Myocyte (in vitro differentiated cells): ENCODE measurements at places on chromosomes 16 and 17. TPM values are rescaled to one million over a fixed set of nuclear protein-coding genes. Genes with fewer than 3 reads are reported as not detected.

- DNase-seq: no peak
Measured at GRCh38 chr16:152141-153128, at the start of gene HBZ. Gene HBZ (plus strand): TSS chr16:152644. CDS start chr16:152910, 266 bp downstream.

Gene ETV4
- 3.0 and 7.9 TPM in 2 replicates for total RNA-seq

Gene KRT28
- total RNA-seq: not detected in 2 replicates

DNA sequence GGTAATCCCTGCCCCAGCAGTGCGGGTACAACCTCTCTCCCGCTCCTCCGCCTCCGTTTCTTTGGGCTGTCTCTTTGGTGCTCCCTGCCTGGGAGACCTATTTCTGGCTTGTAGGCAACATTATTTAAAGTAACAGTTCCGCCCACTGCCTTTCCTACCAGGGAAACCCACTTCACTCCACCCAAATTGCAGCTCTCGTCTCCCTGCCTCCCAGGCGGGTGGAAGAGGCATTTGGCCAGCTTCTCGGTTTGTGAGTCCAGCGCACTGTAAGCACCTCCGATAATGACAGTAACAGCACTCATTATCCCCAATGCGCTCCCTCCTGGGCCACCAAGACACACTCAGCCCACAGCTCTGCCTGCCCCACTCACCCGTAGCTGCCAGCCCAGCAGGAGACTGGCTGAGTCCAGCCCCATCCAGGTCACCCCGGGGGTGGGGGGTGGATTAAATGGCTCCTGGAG, 165.1 kb upstream of the CDC42EP4 start:
- DNase-seq: no peak

GRCh38 chr16:88854306-88855111, 2.2 kb downstream of the GALNS start:
- DNase-seq: peak; percentile 60

Gene SLC5A10
- not detected in 2 replicates for total RNA-seq

DNA sequence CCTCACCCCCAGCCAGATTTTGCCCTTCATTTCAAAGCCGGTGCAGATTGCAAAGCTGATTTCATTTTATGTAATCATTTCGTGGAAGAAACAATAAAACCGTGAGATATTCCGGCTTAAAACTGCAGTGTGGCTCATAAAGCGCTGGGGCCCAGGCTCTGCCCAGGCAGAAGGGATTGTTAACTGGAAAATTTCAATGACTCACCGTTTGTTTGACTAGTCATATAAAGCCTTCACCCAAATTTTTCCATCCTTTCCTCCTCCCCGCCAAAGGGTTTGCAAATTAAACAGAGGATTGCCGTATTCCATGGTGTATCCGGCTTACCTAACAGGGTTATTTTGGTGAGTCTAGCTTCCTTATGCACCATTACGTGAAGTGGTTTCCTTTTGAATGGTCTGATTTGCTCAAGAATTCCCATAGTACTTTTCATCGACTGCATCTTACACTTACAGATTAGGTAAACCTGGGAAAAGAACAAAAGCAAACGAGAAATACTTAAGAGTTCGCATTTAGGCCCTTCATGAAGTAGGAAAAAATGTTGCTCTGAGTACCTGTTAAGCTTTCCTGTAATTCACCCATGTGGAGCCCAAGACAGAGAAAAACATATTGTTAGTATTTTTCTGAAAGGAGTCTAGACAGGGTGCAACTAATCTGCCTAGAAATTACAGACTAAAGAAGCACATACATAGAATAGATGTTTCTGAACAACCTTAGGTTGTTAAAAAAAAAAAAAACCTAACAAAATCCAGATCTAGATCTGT, 949 bp upstream of the GSPT1 start:
- no peak for DNase-seq

DNA sequence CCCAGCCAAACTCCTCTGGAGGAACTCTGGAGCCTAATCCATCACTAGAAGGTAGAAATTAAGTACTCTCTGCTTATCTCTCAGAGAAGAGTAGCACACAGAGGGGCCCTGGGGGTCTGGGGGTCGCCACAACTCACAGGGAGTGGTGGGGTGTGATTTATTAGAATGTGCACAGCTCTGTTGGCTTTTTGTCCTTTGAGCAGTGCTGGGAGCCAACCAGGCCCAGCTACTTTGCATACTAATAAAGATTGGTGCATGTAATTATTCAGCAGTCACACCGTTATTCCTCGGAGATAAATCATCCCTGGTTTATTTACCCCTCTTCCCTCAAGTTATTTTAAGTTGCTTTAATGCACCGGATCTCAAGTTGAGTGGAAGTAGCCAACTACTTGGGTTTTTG, 606.7 kb upstream of the EEF2KMT start:
- no peak for DNase-seq

Gene KRTAP4-4
- not detected in 2 replicates for total RNA-seq

- DNase-seq: peak; percentile 83
Measured at GRCh38 chr16:3819746-3820724, 60.5 kb downstream of the CREBBP start.

GRCh38 chr17:69375229-69375628, 39.3 kb upstream of the MAP2K6 start:
- DNase-seq: no peak

DNA sequence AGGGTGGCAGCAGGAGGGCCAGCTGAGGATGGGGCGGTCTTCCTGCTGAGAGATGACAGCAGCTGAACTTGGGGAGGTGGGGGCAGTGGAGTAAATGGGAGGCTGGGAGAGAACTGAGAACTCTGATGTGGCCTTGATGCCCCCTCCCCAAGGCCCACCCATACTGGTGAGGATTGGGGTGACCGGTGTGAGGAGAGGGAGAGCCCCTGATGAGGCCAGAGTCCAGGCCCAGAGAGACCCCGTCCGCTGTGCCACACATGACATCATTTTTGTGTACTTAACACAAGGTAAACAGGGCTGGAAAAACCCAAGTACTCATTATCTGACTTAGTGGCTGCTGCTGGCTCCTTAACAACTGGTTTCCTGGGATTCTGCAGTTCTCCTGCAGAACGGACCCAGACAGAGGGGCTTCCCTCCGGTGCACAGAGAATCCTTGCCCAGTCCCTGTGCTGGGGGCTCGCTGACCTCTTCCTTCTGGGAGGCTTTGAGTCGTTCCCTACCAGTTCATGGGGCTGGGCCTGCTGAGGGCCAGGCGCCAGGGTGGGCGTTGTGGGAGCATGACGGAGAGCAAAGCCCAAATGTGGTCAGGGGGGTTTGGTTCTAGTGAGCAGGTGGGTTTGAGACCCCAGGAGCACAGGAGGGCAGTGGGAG, 207.6 kb downstream of the RAB11FIP4 start:
- DNase-seq: no peak

GRCh38 chr16:259814-260253, 15.9 kb downstream of the RGS11 start:
- DNase-seq: no peak

DNA sequence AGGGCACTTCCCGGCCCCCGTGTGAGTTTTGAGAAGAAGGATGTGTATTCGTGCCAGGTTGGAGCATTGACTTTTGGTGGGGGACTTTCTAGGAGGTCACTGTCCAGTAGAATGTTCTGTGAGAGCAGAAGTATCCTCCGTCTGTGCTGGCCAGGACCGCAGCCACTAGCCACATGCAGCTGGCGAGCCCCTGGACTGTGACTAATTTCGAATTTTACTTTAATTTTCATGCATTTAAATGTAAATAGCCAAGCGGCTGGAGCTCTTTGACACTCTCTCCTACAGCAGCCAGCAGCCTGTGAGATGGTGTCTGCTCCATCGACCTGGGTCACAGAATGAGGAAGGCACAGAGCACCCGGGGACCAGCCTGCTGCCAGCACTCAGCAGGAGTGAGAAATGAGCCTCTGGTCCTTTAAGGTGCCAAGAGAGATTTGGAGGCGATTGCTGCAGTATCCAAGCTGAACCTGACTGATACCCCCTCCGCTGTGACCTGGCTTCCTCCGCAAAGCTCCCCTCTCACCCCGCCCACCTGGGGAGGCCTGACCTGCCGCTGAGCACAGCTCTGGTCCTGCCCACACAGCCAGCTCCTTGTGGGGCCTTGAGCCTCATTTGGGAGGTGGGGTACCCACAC, 7.8 kb downstream of the ATP2A3 start:
- DNase-seq: no peak

Gene MEIOC
- 0.11 and 0.83 TPM in 2 replicates for total RNA-seq

- DNase-seq: peak; percentile 72
Measured at GRCh38 chr17:1002771-1003555, 6.0 kb downstream of the TIMM22 start.

- DNase-seq: no peak
Measured at GRCh38 chr16:60214311-60214710, 1480.2 kb upstream of the GOT2 start.

DNA sequence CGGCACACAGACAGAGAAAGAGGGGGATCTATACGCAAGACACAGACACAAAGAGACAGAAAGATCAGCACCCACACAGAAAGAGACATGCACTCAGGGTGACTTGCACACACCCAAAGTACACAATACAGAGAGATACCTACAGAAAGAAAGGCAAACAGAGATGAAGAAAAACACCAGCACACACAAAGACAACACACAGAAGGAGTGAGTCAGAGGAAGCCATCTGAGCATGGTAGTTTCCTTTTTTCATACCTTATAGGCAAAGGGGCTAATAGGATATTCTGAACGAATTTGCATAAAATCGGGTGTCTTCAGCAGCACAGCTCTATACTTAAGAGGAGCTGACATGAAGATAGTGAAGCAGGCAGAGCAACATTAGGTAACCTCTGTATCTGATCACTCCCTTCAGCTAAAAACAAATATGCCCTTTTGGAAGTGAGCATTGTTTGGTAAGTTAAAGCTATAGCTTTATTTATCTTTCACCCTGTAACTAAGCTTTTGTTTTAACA, 198.6 kb downstream of the AATF start:
- no peak for DNase-seq

DNA sequence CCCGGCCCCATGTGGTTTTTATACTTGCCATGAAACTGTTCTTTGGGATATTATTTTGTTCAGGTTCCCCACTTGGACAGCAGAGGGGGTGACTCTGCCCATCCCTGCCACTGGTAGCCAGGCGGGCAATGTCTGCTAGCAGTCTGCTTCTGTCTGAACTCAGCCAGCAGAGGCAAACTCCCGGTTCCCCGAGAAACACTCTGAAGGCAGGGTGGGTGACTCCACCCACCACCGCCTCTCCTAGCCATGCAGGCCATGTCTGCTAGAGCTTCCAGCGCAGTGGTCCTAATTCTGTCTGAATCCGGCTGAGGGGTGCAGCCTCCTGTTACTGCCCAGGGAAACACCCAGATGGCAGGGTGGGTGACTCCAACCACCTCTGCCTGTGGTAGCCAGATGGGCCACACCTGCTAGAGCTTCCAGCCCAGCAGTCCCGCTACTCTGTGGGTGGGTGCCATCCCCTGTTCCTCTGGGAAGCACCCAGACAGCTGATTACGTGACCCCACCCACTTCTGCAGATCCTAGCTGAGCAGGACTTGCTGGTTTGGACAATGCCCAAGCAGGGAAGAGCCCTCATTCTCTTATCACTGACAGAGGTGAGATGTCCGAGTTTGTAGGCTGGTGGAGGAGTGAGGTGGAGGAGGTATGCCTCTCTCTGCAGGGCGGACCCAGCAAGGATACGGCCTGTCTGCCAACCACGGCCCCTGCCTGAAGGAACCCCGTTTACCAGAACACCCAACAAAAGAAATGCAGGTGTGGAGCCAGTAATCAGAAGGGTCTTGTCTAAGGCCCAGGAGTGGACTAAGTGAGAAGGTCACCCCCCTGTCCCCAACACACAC, 22.4 kb downstream of the NLRP1 start:
- DNase-seq: no peak

Gene RGS9
- total RNA-seq: 0.10 and 0.96 TPM in 2 replicates

Gene CLDN9
- total RNA-seq: 0.05 and 0.36 TPM in 2 replicates

- no peak for DNase-seq
Measured at GRCh38 chr17:69350911-69351310, 24.0 kb upstream of the ABCA5 start.

Gene CCDC78
- 5.9 and 6.0 TPM in 2 replicates for total RNA-seq

DNA sequence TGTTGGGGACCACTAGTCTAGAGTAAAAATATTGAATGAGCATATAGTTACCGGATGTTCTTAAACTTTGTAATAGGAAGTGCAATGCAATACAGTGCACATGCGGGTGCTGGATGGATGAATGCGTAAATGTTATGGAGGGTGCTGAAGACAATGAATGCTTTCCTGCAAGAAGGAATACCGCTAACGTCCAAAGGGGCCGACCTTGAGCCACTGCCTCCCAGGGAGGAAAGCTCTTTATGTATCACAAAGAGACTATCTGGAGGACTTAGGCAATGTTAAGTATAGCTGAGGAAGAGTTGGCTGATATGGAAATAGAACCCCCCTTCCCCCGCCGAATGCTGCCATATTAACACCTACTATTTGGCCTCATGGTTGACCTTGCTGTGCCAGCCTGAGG, 27.5 kb upstream of the SHCBP1 start:
- no peak for DNase-seq

DNA sequence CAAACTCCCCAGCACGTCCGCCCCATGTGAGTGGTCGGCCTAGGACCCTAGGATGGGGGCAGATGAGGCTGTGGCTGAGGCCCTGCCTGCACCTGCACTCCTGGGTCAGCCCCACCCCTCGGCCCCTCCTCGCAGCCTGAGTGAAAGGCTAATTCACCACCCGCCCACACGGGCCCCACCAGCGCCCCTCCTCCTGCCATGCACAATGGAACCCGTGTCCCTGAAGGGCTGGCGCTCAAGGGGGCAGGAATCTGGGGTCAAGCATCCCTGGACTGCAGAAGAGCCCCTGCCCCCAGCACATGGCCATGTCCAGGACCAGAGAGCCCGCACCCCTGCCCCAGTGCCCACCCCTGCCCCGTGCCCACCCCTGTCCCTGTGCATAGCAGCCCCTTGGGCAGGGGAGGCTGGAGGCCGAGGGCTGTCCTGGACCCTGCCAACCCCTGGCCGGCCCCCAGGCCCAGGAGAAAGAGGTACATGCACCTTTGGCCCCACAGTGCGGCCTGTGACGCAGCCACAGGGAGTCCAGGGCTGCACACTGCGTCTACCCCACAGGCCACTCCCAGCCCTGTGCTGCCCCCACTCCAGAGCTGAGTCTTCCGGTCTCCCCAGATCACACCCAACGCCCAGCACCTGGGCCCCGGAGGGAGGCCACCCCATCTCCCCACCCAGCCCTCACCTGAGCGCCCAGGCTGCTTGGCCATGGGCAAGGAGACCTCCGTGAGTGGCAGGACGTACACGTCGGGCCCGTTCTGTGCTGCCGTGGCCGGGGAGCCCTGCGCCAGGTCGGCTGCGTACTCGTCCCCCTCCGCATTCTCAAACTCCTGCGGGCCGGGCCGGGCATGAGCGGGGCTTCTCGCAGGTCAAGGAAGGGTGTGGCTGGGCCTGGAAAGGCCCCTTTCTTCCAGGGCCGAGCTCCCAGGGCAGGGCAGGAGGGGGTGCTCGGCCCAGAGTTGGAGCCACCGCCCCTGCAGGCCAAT, 34.6 kb upstream of the PVALEF start:
- DNase-seq: no peak
